ENCODE measurements at places on chromosomes 16 and 17.

DNA sequence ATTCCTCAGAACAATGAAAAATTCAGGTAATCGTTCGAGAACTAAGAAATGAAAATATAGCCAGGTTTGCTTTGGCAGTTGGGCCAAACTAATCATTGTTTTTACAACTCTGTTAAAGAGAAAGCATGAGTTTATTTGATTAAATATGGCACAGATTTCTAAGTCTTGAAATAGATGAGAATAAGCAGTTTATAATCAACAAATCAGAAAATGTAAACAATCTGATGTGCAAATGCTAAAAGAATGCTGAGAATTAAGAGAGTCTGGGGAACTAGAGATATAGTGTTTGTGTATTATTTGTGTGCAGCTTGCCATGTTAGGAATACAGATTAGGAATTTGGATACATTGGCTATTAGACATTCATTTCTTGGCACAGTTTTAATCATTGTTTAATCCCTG is 212.5 kb downstream of the TANC2 start:
- no peak for DNase-seq

- no peak for DNase-seq
Observed at GRCh38 chr16:4465977-4466779, 8.2 kb downstream of the NMRAL1 start.

- no peak for DNase-seq
Observed at GRCh38 chr17:73432624-73433190, 120.9 kb upstream of the CDC42EP4 start.

GRCh38 chr16:4648917-4649316 is 24.3 kb downstream of the MGRN1 start:
- no peak for DNase-seq

- no peak for DNase-seq
Observed at GRCh38 chr17:46916211-46916610, 6.7 kb upstream of the GOSR2 start.

GRCh38 chr17:35286120-35286781 is 43.4 kb downstream of the SLFN5 start:
- no peak for DNase-seq

DNA sequence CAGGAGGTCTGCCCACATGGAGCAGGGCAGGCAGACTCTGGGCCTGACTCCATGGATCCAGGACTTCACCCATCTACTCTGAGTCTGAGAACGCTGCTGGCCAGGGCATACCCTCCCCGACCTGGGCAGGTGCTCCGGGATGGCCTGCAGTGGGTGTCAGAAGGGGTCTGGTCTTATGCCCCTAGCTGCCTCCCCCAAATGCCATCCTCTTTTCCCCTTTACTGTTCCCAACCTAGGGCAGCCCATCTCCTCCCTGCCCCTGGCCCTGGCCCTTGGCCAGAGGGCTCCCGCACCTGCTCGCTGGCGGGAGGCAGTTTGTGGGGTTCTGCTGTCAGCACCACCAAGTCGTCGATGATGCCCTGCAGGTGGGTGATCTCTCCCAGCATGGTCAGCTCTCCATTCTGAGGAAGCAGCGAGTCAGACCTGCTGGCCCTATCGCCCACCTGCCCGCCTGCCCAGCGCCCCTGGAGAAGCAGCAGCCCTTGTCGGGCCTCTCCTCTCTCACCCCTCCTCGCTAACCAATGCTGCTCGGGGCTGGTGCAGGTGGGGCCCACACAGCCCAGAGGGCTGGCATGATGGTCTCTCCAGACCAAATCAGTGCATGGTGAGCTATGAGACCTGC is 8.2 kb downstream of the MTSS2 start:
- no peak for DNase-seq

- DNase-seq = no peak
Observed at GRCh38 chr16:10658943-10659342, 35.8 kb downstream of the TEKT5 start.

- no peak for DNase-seq
Observed at GRCh38 chr16:82955741-82956348, 329.1 kb downstream of the CDH13 start.

- no peak for DNase-seq
Observed at GRCh38 chr16:53588081-53588648, 85.2 kb upstream of the AKTIP start.

GRCh38 chr17:7480089-7480384 is 606 bp upstream of the ZBTB4 start:
- DNase-seq = no peak

- no peak for DNase-seq
Observed at GRCh38 chr16:84413244-84414004, 45.1 kb downstream of the ATP2C2 start.

- peak; percentile 67 for DNase-seq
Observed at GRCh38 chr17:13601776-13602551, at the start of gene HS3ST3A1. Gene HS3ST3A1 (minus strand): TSS chr17:13601929. CDS start chr17:13601129, 800 bp downstream.

DNA sequence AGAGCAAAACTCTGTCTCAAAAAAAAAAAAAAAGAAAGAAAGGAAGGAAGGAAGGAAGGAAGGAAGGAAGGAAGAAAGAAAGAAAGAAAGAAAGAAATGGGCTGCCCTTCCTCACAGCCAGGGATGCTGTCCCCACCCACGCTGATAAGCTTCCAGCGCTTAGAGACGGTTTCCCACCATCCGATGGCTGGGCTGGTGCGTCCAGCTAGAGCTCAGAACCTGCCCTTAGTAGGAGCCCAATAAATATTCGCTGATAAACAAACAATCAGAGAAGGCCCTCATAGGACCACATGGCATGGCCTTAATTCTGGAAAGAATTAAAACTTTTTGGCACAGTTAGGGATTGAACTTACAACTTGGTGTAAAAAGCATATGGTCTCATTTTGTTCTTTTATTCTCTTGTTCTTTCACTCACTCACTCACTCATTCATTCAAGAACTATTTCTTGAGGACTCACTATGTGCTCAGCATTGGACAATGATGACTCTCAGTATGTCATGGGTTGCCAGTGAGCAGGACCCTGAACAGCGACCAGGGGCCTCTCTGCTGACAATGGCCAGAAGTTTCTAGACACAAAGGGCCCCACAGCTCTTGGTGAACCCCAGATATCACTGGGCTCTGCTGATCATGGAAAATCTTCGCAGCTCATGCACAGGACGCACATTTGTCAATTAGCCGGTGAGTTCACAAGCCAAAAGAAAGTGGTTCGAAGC is 32.5 kb upstream of the TNRC6C start:
- DNase-seq = no peak

DNA sequence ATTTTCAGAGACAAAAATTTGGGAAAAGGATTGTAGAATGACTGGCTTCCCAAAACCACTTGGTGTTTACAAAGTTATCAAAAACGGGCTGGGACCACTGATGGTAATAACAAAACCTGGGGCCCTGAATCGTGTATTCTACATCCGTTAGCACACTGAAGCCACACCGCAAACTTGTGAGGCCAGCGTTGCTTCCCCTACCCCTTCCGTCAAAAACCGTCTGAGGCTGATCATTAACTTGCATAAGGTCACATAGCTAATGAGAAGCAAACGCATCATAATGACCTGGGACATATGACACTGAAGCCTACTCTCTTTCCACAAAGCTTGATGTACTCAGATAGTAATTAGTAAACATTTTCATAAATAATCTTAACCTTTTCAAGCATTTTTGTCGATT is 704.3 kb downstream of the MAF start:
- DNase-seq = no peak

DNA sequence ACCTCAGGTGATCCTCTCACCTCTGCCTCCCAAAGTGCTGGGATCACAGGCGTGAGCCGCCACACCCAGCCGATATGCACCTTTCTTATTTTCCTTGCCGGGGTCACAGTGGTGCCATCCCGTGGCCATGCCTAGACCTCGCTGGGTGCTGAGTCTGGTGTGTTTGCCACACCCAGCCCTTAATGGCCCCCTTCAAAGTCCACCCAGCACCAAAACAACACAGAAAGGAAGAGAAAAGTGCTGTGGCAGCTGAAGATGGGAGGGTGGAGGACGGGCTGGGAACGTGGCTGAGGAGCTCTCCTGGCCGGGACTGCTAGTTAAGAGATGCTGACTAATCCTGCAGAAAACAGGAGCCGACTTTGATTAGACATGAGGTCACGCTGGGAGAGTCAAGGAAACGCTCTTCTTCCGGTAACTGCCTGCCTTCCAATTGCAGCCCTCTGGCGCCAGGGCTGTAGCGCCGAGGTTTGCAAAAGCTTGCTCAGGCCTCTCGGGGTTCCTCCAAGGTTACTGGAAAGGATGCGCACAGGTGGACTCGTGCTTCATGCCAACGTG is 10.9 kb downstream of the SLC43A2 start:
- DNase-seq = no peak

DNA sequence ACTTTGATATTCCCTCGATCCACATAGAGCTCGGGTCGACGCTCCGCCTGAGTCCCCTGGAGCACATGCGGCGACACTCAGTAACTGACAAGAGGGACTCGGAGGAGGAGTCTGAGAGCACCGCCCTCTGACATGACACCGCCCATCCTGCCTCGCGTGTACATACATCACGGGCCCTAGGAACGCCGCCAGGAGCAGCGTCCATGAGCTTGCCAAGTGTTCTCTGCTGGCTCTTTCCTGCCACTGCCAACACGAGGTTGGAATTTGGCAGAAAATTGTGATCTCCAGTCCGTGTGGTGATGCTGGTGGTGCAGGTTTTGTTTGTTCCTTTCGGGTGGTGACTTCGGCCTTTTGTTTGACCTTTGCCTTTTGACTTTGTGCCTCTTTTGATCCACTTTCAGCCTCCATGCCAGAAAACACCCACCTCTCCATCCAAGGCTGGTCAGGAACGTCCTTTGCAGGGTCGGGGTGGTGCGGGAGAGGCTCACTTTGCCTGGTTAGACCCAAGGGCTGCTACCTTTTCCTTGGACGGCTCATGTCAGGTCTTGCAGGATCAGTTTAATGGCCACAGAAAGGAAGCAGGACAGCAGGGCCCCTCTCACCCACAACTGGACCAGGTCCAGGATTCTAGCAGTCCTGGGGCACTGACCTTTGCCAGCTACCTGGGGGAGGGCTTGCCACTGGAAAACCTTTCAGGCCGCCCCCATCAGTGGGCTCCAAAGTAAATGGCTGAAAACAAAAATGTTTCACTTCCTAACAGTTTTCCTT is 27.6 kb downstream of the ELAC2 start:
- DNase-seq = no peak

GRCh38 chr17:62671553-62671952 is 44.1 kb downstream of the MRC2 start:
- DNase-seq = no peak

- no peak for DNase-seq
Observed at GRCh38 chr16:57639172-57639887, 10.9 kb downstream of the ADGRG1 start.

DNA sequence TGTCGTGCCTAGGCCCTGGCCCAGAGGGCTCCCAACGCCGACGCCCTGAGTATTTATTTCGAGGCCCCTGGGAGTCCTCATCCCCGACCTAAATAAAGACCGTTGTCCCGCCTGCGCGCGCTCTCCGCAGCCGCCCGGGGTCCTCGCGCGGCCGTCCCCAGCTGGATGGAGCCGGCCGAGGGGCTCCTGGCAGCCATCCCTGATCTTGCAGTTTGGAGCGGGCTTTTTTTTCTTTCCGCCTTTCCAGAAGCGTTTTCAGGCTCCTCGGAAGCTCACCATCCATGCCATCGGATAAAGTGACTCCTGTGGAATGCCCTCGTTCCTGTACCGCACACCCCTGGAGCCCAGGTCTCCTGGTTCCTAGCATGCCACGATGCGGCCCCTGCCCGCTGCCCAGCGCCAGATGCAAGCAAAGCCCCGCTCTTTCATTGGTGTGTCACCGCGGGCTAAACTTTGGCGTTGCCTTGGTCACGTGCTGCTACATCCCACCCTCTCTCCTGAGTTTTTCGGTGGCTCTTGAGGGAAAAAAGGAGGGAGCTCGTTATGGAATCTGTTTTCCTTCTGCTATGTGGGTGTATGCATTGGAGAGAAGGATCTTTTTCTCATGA is 716 bp downstream of the TMEM94 start:
- DNase-seq = no peak

Data from HFF-Myc (cell line).